Activated T-helper 1 cell treated with Interleukin-2 at 50 U/mL for 16 hours (primary cell): ENCODE measurements at places on chromosomes 1 and 21.
A peak's percentile ranks its signal among the peaks of the same experiment; 100 is the strongest.

DNA sequence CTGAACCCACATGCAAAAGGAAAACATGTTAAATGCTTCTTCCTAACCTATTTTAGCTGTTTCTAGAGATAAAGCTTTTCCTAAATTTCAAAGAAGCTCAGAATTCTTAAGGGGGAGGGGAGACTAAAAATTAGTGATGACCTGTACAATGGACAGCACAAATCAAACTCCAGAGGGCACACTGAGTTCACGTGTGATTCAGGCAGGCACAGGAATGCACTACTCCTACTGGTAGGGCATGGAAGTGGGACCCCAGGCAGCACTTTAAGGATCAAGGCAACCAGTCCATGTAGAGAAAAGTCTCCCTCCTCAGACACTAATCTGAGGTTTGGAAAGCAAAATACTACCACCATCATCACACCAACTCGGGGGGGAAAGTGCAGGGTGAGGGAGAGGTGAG is 31.3 kb upstream of the CLCA4 start:
- no peak for DNase-seq

GRCh38 chr1:167541003-167541402 is 12.6 kb downstream of the CREG1 start:
- DNase-seq = no peak

GRCh38 chr1:183002797-183003196 is 20.4 kb upstream of the LAMC1 start:
- no peak for DNase-seq

- no peak for DNase-seq
These were observed 171.0 kb downstream of the VAV3 start for GRCh38 chr1:107793896-107794453.

DNA sequence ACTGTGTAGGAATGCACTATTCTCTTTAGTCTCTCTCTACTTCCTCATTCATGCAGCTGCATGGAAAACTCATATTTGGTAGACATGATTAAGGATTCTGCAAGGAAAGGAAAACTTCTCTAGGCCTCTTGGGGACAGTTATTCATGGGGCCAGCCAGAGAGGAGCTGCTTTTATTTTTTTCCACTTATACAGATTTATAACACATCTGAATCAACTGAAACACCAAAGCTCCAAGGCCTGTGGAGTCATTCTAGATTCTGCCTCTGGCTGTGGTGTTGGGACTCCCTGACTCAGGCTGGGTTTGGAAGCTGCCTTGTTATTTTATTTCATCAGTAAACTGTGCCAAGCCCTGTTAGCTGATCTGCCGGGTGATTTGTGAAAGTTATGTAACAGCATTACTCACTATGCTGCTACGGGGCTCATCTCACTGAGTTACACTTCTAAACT is 83.9 kb upstream of the EDEM3 start:
- DNase-seq = no peak

- DNase-seq = no peak
These were observed 28.6 kb downstream of the LGR6 start for GRCh38 chr1:202221911-202222909.

- no peak for DNase-seq
These were observed 8.3 kb upstream of the PLEKHO1 start for GRCh38 chr1:150141452-150141851.

- no peak for DNase-seq
These were observed 477.5 kb downstream of the SMYD3 start for GRCh38 chr1:246029616-246030015.

DNA sequence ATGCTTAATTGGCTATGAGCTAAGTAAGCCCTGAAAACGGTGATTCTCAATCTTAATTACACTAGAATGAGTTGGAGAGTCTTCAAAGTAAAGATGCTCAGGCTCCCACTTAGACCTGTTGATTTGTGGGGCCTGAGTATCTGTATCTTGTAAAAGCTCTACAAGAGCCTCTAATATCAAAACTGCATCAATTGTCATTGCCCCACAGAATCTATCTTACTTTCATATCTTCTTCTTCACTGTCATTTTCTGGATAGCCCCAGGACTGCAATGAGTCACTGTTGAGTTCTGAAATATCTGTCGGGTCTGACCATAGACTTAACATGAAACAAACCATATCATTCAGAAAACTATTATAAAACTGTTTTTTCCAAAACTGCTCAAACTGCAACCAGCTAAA is 102.8 kb upstream of the SERTAD4 start:
- no peak for DNase-seq

- no peak for DNase-seq
These were observed 41.1 kb downstream of the IL6R start for GRCh38 chr1:154446292-154446691.

GRCh38 chr21:31337996-31338907 is 5.8 kb downstream of the TIAM1 start:
- no peak for DNase-seq

DNA sequence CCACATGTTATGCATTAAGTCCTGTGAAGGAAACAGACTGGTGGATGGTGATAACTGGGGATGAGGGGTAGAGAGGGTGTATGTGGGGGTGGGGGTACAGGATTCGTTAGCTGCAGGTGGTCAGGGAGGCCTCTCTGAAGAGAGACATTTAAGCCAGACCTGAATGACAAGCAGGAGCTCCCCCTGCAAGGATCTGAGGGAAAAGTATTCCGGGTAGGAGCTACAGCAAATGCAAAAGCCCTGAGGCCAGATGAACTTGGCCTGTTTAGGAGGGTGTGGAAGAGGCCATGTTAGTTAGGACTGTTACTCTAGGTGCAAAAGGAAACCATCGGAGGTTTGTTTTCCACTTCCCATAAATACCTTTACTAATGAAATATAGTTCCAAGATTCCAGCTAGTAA is 9.9 kb downstream of the ARHGEF10L start:
- no peak for DNase-seq

GRCh38 chr21:14533499-14534428 is 12.4 kb downstream of the SAMSN1 start:
- no peak for DNase-seq

DNA sequence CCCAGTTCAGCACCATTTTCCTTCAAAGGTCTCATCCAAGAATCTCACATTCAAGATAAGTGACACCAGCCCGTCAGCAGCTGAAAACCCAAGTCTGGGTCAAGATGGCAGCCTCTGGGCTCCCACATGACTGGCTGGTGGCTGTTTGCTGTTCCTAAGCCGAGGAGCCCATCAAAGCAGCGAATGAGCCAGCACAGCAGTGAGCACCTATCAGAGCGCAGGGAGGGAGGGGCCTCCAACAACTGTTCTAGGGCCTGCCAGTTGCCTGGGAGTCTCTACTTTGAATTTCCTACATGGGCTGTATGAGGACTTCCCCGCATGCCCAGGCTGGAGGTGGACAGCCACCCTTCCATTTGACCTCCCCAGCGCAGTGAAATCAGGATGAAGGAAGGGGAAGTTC is 102.7 kb downstream of the ADARB1 start:
- no peak for DNase-seq

GRCh38 chr1:40849801-40850592 is 12.2 kb downstream of the CITED4 start:
- peak; percentile 60 for DNase-seq

GRCh38 chr1:221025501-221025900 is 146.3 kb downstream of the HLX start:
- DNase-seq = no peak

GRCh38 chr1:163172596-163172995 is 30.1 kb downstream of the RGS5 start:
- DNase-seq = no peak

DNA sequence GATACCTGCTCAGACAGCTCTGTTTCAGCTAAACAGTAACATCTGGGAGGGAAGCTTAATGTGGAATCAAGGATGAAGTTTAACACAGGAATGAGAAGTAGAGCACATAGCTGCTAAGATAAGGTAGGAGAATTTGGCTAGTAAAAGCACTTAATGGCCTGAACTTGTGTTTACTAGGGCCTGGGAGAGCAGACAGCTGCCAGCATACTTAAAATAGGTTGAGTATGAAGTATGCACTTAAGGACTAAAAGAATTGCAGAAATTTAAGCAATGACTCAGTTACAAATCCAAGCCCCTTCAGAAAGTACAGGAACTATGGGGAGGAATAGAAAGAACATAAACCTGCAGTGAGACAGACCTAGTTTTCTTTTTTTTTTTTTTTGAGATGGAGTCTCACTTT is 53.0 kb downstream of the BACH1 start:
- no peak for DNase-seq

GRCh38 chr1:101250222-101250621 is 13.4 kb downstream of the S1PR1 start:
- no peak for DNase-seq

- no peak for DNase-seq
These were observed 32.0 kb downstream of the INPP5B start for GRCh38 chr1:37914719-37915475.

DNA sequence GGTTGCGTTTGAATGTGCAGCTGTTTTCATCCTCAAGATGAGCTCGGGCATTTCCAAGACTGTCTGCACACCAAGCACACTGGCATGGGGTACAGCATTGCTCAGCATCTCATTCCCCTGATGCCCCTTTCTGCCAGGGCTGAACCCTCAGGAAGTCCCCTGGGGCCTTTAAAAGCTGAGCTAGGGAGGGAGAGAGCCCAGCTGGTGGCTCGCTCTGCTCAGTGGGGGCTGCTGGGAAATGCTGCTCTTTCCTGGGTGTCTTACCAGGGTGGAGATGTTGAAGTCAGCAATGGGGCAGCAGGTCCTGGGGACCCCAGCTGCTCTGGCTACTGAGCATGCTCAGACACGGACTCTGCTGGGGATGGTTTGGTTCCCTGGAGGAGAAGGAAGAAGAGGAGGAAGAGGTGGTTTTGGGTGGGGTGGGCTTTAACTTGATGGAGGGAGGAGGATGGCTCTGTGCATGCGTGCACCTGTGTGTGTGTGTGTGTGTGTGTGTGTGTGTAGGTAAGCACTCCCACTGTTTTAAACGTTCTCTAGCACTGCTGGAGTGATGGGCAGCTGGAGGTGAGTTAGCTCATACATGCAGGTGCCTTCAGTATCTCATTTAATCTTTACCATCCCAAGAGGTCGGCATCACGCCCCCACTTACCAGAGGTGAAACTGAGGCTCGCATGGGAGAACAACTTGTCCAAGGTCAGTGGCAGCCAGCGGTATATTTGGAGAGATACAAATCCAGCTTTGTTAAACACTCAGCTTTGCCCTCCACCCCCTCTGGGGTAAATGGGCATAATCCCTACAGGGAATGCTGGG is 40.9 kb downstream of the ACTL8 start:
- no peak for DNase-seq

- DNase-seq = no peak
These were observed 20.1 kb upstream of the COG2 start for GRCh38 chr1:230622151-230622550.

GRCh38 chr1:152495066-152495675 is 15.4 kb upstream of the LCE5A start:
- DNase-seq = no peak

DNA sequence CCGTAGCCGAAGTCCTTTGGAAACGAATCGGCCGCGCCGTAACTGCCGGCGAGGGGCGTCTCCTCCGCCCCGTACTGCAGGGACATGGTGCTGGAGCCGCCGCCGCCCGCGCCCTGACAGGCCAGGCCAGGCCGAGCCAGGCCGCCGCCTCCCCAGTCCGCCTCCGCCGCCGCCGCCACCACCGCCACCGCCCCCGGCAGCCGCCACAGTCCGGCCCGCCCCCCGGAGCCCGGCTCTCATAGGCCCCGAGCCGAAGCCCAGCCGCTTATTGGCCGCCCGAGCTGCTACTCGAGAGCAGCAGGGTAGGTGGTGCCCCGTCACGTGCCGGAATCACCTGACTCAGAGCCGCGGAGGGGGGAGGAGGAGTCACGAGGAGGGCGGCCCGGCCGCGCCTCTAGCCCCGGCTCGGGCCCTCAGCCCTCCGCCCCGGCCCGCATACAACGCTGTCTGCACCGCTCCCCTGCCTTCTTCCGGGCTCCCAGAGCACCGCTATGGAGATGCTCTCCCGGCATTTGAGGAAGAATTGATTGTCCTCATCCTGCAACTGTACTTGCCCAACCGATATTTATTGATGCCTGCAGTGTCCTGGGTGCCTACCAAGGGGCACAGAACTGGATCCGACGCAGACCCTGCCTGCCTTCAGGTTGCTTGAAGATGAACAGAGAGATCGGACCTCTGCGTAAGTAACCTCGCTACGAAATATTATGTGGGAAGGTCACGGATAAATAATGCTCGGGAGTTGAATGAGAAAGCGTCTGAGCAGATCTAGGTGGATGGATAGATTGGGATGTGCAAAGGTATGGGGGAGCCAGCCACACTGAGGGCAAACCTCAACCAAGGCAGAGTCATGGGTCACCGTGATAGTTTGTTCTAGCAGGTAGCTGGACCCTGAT is at the start of gene RRAGC:
RRAGC (minus strand) TSS at position 212 of the 893 bp plus-strand sequence; CDS start at position 86, 126 bp downstream.
- peak; percentile 98 for DNase-seq

- DNase-seq = no peak
These were observed 70.6 kb downstream of the PTBP2 start for GRCh38 chr1:96792220-96792619.

DNA sequence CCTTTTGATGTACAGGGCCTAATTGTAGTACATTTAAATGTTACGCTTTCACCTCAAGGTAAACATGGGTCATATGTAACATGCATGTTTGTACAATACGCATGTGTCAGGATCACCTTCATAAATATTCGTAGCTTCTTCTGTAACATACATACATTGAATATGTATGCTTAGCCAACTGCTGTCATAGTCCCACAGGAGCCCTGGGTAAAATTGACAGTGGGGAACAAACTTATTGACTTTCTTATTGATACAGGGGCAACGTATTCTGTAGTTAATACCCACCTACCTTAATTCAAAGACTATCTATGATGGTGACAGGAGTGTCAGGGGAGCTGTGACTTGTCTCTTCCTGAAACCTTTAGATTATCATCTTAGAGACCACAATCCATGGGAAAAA is 3.7 kb upstream of the REN start:
- no peak for DNase-seq

DNA sequence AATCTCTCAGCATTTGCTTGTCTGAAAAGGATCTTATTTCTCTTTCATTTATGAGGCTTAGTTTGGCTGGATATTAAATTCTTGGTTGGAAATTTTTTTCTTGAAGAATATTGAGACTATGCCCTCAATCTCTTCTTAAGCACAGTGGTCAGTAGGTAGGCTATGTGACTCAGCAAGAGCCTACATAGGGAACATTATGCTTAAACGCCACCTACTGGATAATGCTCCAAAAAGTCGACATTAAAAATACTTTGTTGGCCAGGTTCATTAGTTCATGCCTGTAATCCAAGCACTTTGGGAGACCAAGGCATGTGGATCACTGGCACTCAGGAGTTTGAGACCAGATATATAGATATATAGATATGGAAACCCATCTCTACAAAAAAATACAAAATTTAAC is 678.0 kb upstream of the USP24 start:
- DNase-seq = no peak
